ENCODE measurements at places on chromosomes 13 and 19.

- DNase-seq, result no peak
Measured at GRCh38 chr13:52405767-52406494, at the start of gene THSD1. TSS of gene THSD1 (minus strand) at chr13:52406172. CDS start at chr13:52402600, 3,572 bp downstream.

DNA sequence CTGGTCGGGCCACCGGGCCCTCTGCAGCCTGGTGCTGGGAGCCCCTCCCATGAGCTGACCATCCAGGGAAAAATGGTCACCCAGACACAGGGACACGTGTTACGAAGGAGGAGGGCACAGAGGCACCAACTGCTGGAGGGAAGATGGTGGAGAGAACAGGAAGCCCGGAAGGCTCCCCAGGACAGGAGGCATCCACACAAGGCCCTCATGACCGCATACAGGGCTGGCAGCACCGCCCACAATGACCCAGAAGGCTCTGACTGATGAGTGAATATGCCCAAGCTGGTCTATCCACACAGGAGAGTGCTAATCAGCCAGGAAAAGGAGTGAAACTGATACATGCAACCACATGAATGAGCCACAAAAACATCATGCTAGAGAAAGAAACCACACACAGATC lies 14.0 kb upstream of the TMEM86B start:
- no peak for DNase-seq

DNA sequence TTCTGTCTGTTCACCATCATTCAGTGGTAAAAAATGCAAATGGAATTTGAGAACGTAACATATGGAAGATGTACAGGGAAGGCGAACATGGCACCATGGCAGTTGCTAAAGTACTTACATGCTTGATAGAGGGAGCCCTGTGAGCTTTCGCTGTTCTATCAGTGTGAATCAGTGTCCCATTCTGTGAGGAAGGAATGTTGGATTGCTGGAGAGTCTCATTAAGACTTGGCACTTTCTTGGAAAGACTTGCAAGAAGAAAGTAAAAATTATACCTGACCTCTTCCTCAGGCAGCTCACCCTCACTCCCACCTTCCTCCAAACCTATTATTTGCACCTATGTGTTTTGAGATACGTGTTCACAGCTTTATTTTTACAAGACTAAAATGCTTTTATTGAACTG lies 43.5 kb downstream of the FREM2 start:
- no peak for DNase-seq

DNA sequence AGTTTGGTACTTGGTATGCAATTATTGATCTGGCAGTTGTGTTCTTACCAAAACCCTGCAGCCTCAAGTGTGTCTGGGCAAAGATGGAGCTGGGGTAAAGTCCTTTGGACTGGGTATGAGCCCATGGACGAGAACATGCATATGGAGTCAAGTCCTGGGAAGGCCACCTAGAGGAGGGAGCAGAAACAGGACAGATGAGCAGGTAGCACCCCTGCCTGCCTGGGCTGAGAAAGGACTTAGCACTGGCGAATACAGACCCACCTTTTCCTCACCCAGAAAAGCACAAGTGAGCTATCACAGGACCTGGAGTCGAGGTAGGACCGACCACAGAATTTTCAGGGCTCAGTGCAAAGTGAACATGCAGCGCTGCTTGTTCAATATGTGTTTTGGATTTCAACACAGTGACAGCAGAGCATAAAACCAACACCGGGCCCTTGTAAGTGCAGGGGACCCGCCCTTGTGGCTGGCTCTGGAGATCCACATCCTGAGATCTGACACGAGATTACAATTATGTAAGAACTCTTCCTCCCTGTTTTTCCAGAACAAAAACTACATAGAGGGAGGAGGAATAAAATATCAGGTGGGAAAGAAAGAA lies 25.9 kb downstream of the IGFL2 start:
- no peak for DNase-seq

GRCh38 chr19:11574689-11575088 lies 2.8 kb downstream of the ACP5 start:
- DNase-seq, result no peak

GRCh38 chr13:99044764-99045163 lies 66.9 kb upstream of the DOCK9 start:
- DNase-seq, result no peak

DNA sequence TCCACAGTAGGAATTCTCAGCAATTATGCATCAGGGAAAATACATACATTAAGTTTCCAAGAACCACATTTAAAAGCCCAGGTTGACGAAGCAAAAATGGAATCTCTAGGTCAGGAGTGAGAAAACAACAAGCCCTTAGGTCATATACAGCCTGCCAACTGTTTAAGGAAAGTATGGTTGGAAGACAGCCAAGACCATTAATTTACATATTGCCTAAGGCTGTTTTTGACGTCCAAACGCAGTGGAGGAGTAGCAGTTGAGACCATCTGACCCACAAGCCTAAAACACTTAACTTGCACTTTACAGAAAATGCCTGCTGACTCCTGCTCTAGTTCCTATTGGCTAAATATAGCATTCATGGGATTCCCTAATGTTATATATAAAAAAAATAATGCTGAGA lies 299.0 kb downstream of the ITGBL1 start:
- peak; percentile 28 for DNase-seq

GRCh38 chr13:28046981-28047380 lies 53.4 kb downstream of the FLT3 start:
- no peak for DNase-seq

- DNase-seq, result no peak
Measured at GRCh38 chr19:34254698-34255432, 511 bp downstream of the GARRE1 start.

- no peak for DNase-seq
Measured at GRCh38 chr13:67061750-67062149, 168.4 kb downstream of the PCDH9 start.

DNA sequence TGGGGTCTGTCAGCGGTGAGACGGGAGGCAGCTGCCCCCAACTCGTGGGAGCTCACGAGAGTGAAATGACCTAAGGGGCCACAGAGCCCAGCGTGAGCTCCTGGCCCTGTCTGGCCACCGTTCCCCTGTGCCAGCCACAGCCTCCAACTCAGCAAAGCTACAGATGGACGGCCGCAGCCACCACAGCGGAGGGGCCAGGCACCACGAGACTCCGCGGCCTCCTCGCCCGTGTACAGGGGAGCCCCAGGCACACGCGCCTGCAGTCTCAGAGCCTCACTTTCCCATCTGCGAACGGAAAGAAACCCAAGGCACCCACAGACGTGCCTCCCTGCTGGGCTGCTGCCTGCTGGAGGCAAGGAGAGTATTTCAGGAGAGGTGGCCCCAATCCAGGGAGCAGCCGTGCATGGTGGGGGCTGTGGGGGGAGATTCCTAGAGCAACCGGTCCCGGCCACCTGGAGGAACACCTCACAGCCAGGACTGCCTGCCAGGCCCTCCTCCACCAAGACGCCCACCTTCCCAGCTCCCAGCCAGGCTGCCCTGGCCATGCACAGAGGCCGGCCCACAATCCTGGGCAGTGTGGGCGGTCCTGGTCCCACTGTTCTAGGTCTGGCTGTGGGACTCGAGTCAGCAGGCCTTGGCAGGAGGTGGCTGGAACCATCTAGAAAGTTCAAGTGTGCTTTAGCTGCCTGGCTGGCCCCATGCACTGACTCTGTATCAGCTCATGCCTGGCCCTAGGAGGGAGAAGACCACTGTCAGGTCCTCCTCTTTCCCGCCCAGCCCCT lies 1.9 kb downstream of the MKNK2 start:
- DNase-seq, result no peak

- DNase-seq, result no peak
Measured at GRCh38 chr13:113539176-113539575, 45.4 kb upstream of the TFDP1 start.

DNA sequence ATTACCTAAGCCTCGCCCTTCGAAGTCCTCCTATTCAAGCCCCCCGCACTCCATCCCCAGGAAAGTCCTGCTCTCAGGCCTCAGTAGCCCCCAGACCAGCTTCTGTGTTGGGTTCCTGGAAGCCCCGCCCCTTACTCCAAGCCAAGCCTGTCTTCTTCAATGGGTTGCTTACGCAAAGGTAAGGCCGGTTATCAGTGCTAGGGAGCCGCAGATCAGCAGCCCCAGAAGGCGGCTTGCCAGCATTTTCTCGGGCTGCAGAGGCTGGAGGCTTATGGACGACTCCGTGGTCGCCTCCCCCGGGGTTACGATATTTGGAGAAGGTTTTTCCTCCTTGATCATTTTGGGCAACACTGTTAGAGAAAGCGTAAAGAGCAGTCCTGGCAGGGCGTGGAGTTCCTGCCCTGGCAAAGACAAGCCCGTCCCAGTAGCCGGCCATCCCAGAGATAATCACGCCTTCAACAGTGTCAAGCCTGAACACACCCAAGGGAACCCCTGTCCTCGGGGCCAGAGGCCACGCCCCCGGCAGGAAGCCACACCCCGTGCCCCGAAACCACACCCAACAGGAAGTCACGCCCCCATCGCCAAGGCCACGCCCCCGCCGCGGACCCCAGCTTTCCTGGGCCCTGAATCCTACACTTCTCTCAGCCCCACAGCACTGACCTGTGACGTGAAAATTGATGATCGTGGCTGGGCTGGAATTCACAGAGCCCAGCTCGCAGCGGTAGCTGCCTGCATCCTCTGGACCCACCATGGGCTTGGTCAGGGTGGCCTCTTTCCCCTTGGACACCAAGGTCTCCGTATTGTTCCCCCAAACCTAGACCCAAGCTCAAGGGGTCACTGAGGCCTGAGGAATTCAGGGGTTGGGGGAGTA lies 954 bp upstream of the RASIP1 start:
- DNase-seq, result no peak

DNA sequence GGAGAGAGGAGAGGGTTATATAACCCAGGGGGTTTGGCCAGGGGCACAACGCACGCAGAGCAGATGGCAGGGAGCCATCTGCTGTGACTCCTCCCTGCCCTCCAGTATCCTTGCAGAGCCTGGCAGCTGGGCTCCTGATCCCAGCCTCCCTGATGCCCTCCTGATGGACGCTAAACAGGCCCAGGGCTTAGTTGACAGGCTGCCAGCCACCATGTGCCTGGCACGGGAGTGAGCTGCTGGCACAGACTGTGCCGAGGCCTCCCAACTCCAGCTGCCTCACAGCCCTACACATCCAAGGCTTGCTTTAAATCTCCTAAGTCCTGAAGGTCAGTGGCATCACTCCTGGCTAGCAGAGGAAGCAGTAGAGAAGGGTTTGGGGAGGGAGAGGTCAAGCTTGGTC lies 16.7 kb downstream of the SYDE1 start:
- no peak for DNase-seq

- DNase-seq, result no peak
Measured at GRCh38 chr19:10227026-10227971, 3.8 kb downstream of the S1PR2 start.

DNA sequence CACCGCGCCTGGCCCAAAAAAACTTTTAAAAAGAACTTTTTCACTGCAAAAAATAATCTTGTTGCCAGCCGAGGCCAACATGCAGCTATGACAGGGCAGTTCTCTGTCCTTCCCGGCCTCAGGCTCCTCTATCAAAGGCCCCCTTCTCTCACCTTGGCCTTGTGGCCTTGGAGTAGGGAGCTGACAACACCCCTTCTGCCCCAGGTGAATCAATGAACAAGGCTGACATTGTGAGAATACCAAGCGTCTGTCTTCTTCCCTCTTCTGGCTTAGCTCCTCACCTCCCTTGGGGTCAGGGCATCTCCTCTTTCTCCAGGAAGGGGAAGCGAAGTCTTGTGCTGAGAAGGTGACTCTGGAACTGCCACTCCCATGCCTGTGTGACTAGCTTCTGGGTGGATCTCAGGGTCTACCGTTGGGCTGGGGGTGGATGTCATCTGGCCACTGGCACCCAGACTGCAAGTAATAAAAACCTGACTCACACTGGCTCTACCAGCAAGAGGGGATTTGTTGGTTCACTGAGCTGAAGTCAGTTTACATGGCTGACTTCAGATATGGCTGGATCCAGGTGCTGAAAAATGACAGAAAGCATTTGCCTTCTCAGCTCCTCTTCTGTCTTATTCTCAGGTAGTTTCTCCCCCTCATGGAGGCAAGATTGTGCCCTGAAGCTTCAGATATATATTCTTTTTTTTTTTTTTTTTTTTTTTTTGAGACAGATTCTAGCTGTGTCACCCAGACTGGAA lies 6.3 kb downstream of the C19orf38 start:
- no peak for DNase-seq

GRCh38 chr19:13005253-13005652 lies 10.0 kb downstream of the NFIX start:
- no peak for DNase-seq

DNA sequence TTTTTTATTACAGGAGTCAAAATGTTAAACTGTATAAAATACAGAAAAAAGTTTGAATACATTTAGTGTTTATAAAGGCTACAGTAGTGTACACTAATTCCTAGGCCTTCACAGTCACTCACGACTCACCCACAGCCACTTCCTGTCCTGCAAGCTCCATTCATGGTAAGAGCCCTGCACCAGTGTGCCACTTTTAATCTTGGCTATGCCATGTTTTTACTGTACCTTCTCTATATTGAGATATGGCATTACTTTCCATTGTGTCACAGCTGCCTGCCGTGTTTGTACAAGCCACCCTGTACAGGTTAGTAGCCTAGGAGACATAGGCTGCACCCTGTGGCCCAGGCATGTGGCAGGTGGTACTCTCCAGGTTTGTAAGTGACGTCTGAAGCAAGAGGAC lies 32.1 kb downstream of the C1QTNF9 start:
- DNase-seq, result peak; percentile 24

- DNase-seq, result no peak
Measured at GRCh38 chr19:41457241-41457640, 14.3 kb downstream of the ERICH4 start.

GRCh38 chr13:93227878-93228642 lies 1.5 kb downstream of the GPC6 start:
- DNase-seq, result peak; percentile 86

- no peak for DNase-seq
Measured at GRCh38 chr13:28540612-28541011, 45.7 kb upstream of the FLT1 start.

GRCh38 chr13:50485979-50486935 lies 357.2 kb downstream of the DLEU7 start:
- no peak for DNase-seq

DNA sequence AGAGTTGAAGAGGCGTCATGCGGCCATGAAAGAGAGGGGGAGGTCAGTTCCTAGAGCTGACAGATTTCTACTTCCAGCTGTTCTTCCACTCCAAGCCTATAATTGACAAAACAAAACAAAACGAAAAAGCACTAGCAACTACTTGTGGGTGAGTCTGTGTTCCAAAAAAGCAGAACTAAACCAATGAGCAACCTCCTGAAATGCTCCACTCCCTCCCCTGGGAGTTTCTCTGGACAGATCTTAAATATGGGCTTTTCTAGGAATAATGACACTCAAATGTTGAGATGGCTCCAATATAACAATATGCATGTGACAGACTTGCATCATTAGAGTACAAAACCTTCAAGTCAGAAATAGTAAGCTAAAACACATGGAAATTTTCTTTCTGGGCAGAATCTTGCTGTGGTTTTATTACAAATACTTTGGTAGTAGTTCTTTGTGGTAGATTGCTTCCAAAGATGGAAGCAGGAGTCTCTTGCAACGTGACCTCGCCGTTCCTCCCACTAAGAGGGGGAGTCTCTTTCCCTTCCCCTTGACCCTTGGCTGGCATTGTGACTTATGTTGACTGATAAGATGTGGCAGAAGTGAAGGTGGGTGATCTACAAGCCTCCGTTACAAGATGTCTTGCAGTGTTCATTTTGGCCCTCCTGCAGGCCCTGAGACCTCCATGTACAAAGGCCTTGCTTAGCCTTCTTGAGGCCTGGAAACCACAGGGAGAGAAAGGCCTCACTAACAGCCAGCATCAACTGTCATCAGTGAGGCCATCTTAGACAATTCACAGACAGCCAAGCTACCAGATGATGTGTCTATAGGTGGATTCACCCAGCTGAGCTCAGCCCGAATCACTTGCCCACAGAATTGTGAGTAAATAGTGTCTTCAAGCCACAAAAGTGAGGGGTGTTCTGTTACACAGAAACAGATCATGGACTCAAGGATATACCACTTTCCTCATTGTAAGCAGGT lies 173.1 kb upstream of the RFC3 start:
- no peak for DNase-seq

- no peak for DNase-seq
Measured at GRCh38 chr13:93628136-93628797, 401.7 kb downstream of the GPC6 start.

Measured in NCI-H510A treated with DMSO at 0.1 percent for 48 hours (cell line).